ENCODE measurements at places on chromosomes 2 and 18.

- DNase-seq = peak; percentile 4
Observed at GRCh38 chr2:235740821-235741220, 247.0 kb downstream of the AGAP1 start.

- no peak for DNase-seq
Observed at GRCh38 chr2:148819019-148819585, 55.9 kb upstream of the KIF5C start.

- DNase-seq = no peak
Observed at GRCh38 chr2:212465456-212465855, 73.1 kb downstream of the ERBB4 start.

DNA sequence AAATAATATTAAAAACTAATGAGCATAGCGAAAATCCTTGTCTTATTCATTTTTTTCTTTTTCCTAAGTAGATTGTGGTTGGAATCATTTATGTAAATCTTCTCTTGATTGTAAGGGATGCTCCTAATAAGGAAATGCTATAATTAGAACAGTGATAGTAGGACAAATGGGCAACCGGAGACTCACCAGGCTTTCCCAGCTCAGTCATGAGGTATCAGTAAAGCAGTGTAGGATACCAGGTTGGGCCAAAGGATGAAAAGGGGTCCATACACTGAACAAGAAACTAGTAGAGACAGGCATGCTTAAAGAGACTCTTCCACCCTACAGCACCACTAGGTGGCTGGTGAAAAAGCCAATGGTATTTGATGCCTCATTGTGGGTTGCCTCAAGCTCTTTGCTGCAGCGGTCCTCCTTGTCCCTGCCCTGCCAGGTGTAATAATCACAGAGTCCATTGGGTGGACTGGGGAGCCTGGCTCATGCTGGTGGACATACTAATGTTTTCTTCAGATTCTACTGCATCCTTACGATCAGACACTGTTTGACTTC, 71.4 kb upstream of the FAM98A start:
- no peak for DNase-seq

DNA sequence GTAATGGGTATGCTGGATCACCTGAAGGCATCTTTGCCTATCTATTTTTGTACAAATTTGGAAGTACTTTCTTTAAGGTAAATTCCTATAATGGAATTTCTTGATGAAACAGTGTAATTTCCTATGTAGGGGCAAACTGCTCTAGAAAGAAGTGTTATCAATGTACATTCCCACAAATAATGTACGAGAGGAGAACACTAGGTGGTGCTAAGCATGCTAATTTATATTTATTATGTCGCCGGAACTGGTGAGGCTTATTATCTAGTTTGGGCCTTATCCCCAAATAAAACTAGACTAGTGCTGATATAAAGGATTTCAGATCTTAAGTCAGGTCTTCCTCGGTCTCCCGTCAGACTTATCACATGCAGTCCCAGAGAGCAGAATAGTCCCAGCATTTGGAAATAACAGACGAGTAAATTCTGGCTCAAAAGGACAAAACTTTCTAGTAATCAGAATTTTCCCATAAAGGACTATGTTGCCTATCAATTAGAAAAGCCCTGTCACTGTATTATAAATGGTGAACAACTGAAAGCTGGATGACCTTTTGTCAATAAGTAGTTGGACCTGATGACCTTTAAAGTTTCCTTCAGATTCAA, 86.9 kb upstream of the RBBP8 start:
- DNase-seq = no peak

DNA sequence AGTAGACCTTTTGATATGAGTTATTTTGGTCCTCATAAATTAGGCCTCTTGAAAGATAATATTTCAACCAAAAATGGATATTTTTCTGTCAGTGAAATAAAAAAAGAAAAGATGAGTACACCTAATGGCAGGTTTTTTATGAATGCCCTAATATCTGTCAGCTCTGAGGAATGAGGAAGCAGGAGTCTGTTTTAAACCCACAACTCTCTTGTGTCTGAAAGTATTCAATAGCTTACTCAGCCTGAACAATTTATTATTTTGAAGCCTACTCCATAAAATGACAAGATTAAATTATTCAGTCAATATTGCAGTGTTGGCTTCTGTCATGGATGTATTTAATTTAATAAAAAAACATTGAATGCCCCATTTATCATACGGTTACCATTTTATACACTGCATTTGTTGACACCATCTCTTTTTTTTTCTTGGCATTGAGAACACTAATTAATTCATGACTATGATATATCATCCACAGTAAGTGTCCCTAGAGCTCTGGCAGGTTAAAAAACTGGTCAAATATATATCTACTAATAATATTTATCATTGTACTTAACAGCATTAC, 548.2 kb downstream of the CBLN2 start:
- DNase-seq = no peak

DNA sequence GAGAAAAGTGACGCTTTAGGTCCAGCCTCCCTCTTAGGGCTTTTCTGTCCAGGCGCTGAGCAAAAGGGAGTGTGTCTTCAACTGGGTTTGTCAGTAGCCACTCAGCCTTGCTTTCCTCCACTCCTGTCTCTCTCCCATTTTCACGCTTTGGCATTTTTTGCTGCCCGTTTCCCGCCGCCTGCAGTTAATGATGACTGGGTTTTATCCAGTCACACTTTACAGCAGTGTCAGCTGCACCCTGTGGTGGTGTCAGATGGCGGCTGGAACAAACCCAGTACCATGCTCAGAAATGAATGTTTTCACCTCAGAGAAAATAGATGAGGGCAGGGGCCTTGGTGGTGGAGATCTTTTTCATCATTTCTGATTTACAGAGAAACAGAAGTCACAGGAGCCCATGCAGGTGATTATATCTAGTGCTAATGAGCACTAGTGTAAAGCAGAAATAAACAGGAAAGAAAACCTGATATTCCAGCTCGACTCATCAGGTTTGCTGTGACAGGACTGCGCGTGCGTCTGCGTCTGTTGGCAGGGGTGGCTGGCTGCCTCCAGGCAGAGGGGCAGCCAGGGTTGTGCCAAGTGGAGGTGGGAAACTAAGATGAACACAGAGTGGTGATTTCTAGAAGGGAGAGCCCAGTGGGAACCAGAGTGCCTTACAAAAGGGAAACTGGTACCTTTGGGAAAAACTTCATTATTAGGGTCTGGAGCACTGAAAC, 139.9 kb downstream of the TANC1 start:
- DNase-seq = no peak

- DNase-seq = no peak
Observed at GRCh38 chr18:1571206-1571605, 666.5 kb downstream of the ADCYAP1 start.

DNA sequence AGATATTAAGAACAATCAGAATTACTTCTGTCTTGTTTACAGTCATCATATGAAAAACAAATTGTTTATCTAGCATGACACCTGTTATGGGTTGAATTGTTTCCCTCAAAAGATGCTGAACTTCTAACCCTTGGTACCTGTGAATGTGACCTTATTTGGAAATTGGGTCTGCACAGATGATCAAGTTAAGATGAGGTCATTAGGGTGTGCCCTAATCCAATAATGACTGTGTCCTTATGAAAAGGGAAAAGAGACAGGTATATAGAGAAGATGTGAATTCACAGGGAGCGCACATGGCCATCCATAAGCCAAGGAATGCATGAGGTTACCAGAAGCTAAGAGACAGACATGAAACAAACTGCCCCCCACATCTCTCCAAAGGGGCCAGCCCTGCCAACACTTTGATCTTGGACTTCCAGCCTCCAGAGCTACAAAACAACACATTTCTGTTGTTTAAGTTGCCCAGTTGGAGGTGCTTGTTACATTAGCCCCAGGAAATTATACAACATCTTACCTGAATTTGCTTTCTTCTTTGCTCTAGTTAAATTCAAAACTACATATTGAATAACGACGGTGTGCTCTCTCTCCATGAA, 2.3 kb upstream of the HPCAL1 start:
- no peak for DNase-seq

- DNase-seq = no peak
Observed at GRCh38 chr18:5962362-5962761, 67.0 kb upstream of the TMEM200C start.

DNA sequence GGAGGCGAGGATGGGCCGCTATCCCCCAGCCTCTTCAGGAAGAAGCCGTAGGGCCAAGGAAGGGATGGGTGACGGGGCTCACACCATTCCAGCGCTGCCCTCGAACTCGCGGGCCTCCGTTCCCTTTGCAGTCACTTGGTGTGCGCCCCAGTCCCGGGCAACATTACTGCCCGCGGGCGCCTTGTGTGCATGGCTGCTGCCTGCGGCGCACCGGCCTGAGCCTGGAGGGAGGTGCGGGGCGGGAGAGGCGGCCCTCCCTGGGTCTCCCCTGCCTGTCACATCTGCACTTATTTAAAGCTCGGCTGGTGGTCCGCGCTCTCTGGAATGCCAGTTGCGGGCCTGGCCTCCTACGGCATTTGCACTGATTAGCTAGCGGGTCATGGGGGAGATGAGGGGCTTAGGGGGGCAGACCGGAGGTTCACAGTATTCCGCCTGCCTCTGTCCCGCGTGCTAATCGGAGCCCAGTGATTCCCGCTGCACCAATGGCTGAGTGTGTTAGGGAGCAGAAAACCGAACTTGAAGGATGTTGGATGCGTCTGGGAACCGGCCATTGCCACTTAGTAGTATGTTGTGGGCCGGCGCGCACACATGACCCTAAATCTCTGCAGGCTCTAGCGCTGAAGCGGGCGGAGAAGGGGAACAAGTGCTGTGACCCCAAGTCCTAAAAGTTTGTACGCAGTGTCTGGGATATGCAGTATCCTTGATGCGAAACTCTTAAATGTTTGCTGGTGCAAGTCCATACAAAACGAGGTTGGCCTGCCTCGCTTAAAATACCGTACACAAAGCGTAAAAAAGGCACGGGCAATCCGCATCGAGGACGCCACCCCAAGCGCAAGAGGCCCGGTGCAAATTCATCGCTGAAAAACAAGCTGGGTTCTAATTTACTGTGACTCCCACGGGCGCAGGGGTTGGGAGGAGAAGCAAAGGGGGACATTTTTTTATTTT, 161.2 kb upstream of the SIX2 start:
- DNase-seq = no peak

DNA sequence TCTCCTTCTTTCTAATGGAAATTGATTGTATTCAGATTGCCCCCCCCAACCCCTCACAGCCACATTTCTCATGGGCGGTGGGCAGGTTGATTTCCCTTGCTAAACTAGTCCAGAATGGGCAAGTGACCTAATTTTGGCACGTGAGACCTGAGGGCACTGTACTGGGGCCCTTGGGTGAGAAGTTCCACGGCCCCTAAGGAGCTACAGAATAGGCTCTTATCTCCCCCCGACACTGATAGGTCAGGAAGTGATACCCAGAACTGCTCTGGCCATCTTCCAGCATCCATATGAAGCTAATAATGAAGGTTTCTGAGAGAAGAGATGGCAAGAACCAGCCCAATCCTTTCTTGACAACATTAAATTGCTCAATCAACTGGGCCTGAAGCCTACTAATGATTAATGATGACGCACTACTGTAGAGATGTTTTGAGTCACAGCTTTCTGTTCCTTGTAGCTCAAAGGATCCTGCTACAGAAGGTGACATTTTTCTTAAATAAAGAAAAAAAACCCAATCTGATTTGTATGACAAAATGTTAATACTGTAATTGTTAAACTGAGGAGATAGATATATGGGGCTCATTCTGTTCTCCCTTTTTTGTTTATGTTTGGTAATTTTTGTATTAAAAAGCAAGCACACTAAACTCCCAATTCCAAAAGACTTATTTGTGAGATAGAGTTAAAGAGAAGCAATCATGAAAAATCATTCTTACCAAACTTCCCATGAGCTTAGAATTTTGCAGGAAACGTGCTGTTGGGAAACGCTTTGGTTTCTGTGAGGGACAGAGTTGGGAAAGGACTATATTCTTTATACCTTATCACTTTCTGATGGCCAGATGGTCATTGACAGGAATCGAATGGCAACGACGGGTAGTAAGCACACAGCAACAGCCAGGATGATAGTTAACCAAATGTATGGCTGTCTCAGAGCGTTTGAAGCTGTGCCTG, 28.2 kb upstream of the NARS1 start:
- DNase-seq = no peak

DNA sequence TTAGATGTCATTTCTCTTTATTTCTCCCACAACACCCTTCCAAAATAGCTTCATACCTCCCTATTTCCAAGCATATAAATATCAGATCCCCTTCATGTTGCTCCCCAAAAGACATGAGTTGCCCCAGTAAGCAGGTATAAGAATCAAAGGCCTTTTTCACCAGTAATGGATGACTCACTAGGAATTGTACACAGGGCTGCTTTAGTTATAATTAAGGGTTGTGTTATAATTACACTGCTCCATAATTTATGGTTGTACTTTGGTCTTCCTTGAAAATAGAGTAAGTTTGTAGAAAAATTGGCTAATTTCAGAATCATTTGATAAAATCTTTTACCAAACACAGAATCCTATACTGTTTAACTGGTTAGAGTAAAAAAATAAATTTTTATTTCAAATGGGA, 8.8 kb upstream of the AQP4 start:
- DNase-seq = no peak

- no peak for DNase-seq
Observed at GRCh38 chr18:55998071-55998522, 410.1 kb upstream of the TCF4 start.

GRCh38 chr2:6794448-6794847, 71.3 kb downstream of the CMPK2 start:
- DNase-seq = no peak

DNA sequence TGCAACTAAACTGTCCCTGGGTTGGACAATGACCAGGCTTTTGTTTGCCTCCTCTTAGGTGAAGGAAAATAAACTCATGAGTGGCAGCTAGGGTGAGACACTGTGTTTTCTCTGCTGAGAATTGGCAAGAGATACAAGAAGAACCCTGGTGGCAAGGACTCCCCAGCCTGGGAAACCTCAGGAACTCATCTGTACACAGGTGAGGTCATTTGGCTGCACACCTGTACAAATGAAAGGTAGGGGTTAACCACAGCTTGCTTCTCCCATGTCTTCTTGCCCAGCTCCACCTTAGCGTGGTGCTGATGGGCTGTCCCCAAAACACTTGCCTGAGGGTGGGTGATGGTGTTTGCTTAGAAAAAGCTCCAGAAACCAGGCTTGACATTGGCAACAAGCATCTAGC, 97.2 kb upstream of the FAM136A start:
- no peak for DNase-seq

- no peak for DNase-seq
Observed at GRCh38 chr2:44777036-44777435, 164.5 kb upstream of the SIX3 start.

GRCh38 chr18:27778441-27778840, 398.5 kb downstream of the CDH2 start:
- DNase-seq = no peak

DNA sequence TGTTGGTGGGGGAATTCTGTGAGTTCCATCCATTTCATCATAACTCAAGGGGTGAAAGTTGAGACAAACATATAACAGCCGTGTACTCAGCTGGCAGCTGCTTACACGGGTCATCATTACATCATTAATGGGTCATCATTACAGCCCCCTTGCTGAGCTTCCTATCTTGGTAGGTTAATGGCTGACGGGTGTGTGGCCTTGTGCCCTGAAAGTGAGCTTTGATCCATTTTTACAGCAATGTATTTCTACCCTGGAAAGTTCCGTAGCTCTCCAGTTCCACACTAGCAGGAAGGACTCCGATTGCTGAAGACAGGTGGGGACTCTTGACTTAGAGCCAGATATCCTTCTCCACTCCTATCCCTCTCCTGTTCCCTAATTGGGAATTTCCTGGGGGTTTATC, 105.2 kb upstream of the DLX2 start:
- DNase-seq = no peak

Data from CD4-positive, alpha-beta T cell treated with Interleukin-10 for 1 hour (primary cell).